Activated CD8-positive, alpha-beta memory T cell treated with anti-CD3 and anti-CD28 coated beads for 4 hours (primary cell): ENCODE measurements at places on chromosomes 6 and 20.

DNA sequence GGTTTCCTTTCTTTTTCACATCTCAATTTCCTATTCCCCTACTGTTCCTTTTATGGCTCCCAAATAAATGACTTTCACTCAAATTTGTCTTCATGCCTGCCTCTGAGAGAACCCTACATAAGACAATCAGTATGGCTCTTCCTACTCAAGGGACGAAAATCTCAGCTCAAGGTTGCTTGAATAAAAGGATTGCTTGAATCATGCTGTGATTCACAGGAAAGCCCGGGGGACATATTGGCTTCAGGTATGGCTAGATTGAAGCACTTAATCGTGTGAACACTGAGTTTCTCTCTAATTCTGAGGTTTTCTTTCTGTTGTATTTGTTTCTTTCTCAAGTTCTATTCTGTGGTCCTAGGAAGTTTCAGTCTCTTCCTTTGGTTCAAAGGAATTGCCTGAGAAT is 140.3 kb upstream of the SULF2 start:
- no peak for DNase-seq

DNA sequence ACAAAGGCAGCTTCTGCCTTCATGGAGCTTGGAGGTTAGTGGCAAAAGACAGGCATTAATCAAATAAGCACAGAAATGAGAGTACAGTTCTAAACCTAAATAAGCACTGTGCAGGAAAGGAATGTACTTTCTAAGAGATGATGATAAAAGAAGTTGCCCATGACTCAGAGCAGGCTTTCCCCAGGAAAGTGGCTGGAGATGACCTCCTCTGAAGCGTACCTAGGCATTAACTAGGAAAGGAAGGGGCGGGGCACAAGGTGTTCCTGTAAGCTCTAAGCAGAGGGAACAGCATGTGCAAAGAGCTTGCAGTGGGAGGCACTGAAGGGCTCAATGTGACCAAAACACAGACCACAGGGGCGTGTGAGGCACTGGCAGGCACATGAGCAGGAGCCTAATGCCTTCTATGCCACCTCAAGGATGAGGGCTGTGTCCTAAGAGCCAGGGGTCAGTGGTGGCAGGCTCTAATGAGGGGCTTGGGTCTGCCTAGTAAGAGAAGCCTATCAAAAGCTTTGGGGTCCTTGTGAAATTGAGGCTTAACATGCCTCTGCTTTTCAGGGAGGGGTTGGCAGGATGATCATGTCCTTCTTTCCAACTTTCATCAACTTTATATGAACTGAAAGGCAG is 4.9 kb downstream of the SSTR4 start:
- no peak for DNase-seq

GRCh38 chr6:4620284-4621151 is 155.7 kb upstream of the CDYL start:
- DNase-seq, result no peak

DNA sequence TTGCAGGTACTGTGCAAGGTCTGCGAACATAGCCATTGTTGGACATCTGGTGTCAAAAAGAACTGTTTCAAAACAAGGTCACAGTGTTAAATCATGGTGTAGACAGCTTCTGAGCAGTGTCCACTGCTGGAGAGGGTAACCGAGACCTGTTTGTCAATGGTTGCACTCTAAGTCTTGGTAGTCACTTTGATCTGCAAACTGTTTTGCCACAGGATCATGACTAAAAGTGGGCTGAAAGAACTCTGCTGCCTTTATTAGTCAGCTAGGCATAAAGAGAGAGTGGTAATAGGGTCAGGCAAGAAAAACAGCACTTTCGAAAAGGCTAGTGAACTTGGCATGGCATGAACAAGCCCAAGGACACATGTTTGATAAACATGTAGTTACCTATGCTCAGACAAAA is 552.3 kb upstream of the CITED2 start:
- no peak for DNase-seq

- no peak for DNase-seq
Measured at GRCh38 chr6:72703093-72703492, 81.2 kb downstream of the KCNQ5 start.

DNA sequence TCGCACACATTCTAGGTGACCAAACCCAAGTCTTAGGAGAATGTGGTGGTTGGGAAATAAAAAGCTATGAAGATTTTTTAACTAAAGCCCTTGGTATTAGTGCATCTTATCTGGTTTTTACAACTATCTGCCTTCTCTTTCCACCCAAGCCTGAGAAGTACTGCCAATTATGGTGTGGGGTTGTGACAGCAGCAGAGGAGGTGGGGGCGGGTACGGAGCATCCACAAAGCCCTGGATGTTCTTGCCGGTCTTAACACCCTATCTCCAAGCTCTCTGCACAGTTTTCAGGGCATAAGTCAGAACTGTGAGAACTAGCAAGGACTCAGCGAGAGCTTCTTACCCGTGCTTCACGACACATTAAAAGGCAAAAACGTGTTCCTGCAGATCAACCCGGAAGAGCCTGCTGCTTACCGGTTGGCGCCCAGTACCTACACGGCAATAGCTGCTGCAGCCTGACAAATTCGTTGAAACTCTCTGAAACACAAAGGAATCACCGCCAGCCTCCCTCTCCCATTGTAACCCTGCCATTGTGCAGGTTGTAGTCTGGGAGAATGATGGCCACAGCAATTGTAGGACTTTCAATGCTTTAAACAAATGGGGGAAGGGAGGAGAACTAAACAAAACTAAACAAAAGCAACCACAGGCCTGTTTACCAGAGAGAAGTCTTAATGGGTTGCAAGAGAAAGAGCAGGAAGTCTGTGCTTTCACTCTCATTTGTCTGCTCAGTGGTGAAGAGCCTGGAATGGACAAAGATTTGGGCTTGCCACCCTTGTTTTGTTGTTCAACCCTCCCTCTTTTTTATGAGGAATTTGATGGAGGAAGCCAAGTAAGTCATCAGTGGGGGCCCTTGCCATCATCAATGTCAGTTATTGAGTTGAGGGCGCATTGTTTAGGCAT is 461.0 kb upstream of the JARID2 start:
- no peak for DNase-seq

GRCh38 chr6:73823046-73823735 is 127.2 kb downstream of the CD109 start:
- no peak for DNase-seq

DNA sequence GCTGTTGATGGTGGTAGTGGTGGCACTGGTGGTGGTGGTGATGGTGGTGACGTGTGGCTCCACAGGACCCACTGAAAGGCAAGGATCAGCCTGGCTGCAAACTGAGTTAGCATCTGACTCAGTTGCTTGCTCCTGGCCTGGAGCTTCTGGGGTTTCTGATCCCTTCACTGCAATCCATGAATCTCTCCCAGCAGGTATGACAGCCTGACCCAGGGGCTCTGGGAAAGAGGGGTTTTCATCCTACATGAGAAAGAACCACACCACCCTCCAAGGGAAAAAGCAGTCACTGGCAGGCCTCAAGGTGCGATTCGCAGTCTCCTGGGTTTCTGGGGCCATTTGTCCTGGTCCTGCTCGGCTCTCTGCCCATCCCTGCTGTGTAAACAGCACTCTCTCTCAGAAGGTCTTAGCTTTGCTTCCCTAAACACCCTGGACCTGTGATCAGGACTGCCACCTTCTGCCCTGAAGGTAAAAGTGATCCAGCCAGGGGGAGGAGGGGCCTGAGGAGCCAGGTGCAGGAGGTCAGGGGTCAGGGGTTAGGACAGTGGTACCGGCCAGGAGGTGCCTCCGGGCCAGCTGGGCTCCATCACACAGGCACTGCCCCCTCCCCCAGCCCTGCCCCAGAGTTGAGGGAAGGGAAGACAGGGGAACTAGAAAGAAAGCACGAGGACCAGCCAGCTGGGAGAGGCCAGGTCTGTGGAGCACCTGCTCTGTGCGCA is 152.0 kb downstream of the BMP7 start:
- no peak for DNase-seq

GRCh38 chr20:54598352-54598751 is 123.0 kb downstream of the DOK5 start:
- DNase-seq, result no peak

DNA sequence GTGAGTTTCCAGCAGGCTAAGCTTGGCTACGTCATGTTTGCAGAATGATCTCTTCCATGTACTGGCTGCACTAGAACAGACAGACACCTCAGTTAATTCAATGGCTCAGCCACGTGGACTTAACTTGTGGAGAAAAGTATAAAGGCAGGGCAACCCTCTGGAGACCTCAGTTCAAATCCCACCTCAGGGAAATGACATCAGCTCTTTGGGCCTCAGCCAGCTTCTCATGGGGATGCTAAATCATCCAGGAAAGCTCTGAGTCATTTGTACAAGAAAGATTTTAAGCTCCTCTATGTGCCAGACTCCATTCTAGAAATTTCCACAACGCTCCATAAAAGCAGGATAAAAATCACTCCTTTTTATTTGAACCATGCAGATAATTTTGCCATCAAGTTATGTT is 128.5 kb upstream of the SALL4 start:
- no peak for DNase-seq

- DNase-seq, result no peak
Measured at GRCh38 chr6:29201966-29202365, 31.3 kb downstream of the OR2J2 start.

DNA sequence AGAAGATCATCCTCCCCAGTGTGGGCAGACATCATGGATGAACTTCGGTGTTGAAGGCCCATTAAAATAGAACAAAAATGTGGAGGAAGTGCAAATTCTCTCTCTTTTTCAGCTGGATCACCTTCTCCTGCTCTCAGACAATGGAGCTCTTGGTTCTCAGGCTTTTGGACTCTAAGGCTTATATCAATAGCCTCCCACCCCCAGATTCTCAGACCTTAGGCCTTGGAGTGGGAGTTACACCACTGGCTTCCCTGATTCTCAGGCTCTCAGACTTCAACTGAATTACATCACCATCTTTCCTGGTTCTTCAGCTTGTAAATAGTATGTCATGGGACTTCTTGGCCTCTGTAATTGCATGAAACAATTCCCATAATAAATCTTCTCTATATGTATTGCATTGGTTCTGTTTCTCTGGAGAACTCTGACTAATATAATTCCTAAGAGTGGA is 36.6 kb downstream of the NSFL1C start:
- no peak for DNase-seq

- DNase-seq, result no peak
Measured at GRCh38 chr20:11711214-11711613, 206.5 kb upstream of the BTBD3 start.
